BJ (cell line): ENCODE measurements at places on chromosomes 4 and X. TPM values are rescaled to one million over a fixed set of nuclear protein-coding genes. Genes with fewer than 3 reads are reported as not detected.
A peak's percentile ranks its signal among the peaks of the same experiment; 100 is the strongest.

Gene DEFB131A
- not detected in 2 replicates for polyA plus RNA-seq

Gene CYSLTR1
- not detected in 2 replicates for polyA plus RNA-seq

Gene WNK3
- 0.06 and 0.12 TPM in 2 replicates for polyA plus RNA-seq

Gene NAP1L3
- polyA plus RNA-seq = 0.52 and 0.83 TPM in 2 replicates

Gene LRRC66
- 0.21 and 0.28 TPM in 2 replicates for polyA plus RNA-seq

Gene CLCN5
- 1.3 and 2.4 TPM in 2 replicates for polyA plus RNA-seq

Gene HPGD
- not detected in 2 replicates for polyA plus RNA-seq

Gene ZNF157
- polyA plus RNA-seq = 0.02 TPM in 1 of 2 replicates, not detected in the other

DNA sequence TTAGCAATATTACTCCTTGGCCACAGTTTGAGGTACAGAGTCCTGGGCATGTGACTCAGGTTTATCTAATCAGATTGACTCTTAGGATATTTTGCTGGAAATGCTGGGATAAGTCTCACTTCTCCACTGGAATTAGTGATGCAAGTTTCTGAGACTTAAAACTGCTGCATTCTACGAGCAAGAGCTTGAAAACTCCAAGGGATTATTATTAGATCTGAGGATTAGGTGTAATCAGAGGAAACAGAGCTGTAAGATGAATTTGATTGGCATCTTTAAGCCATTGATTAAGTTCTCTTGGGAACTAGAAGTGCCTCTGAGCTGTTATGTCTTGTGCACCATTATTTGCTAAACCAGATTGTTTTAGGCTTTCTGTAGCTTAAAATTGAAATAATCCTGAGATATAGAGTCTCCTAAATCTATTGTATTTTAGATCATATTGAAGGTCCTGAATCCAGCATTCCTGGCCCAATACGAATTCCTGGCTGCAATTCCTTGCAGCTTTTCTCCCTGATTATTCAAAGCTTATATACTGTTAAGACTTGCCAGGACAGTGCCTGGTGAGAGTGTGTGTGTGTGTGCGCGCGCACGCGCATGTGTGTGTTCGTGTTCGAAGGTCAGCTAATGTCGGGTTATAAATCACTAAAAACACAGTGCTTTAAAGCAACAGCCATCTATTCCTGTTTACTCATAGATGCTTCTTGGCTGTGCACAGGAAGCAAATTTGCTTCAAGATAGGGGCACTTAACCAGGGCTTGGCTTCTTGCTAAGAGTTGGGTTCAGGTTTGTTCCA is 735.1 kb downstream of the STIM2 start:
- no peak for DNase-seq

DNA sequence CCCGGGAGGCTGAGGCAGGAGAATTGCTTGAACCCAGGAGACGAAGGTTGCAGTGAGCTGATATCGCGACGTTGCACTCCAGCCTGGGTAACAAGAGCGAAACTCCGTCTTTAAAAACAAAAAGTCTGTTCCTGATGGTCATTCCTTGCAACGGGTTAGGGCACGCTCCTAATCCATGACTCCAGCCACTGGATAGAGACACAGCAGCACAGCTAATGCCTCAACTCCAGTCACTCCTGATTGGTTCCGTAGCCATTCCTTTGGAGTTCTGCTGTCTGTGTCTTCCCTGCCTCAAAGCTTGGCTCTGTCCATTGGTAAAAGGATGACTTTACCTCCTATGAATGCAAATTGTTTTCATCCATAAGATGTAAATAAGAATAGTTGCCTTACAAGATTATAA is 44.3 kb upstream of the FAM9A start:
- no peak for DNase-seq

DNA sequence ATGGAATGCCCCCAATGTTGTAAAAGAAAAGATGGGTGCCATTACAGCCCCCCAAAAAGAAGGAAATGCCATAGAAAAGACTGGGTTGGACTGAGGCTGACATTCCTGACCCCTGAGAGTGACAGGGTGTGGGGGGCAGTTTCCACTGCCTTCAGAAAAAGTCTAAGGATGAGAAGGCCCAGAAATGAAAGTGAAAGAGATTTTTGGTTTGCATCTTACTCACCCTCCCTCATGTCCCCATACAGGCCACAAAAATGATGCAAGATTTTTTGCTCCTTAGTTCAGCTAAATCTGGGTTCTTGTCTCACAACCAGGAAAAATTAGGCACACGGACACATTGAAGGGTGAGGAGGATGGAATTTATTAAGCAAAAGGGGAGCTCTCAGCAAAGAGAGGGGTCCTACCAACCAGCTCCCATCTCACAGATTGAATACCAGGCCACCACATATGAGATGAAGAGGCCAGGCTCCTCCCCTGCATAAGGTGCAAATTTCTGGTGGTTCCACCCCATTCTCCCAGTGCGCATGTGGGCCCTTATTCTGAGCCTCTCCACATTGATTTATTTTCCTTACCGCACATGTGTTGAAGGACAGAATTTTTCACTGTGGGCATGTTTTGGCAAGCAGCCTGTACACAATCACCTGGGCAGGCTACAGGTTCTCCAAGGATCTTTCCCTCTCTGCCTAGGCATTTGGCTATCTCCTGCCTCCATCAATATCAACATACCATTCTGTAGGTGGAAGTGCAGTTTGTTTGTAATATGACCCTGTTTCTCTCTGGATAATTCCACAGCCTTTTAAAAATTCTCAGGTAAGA is 18.8 kb downstream of the PPP4R3C start:
- DNase-seq = no peak

DNA sequence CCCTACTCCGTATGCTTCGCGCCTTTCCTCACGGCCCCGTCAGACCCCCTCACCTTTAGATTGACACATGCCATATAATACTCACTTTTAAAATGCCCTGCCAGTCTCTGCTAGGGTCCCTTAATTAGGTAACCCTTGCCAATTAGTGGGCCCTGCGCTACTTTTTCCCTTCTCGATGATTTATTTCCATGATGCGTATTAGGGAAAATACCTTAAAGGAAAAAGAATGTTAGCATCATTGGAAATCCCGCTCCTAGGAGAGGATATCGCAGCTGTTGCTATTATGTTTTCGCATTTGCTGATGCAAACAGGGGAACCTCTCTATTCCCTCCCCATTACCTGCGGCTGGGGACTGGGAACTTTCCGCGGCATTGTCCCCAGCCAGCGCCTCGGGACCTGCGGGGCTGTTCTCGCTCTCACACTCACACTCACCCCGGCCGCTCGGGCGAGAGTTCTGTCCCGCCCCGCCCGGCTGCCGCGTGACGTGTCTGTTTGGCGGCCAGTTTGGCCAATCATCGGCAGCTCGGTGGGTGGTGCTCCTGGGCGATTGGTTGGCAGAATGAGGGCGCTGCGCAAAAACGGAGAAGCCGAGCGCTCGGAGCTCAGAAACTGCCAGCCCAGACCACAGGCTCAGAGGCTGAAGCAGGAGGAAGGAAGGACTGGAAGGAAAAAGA is at the start of gene PCDH10:
TSS of gene PCDH10 (plus strand) at position 605 of the 674 bp plus-strand sequence. CDS start 847 bp downstream, outside the sequence.
- peak; percentile 69 for DNase-seq

GRCh38 chr4:10872833-10873517 is 188.4 kb upstream of the CLNK start:
- no peak for DNase-seq

- DNase-seq = no peak
Observed at GRCh38 chr4:157223456-157223855, 2.9 kb downstream of the GRIA2 start.

DNA sequence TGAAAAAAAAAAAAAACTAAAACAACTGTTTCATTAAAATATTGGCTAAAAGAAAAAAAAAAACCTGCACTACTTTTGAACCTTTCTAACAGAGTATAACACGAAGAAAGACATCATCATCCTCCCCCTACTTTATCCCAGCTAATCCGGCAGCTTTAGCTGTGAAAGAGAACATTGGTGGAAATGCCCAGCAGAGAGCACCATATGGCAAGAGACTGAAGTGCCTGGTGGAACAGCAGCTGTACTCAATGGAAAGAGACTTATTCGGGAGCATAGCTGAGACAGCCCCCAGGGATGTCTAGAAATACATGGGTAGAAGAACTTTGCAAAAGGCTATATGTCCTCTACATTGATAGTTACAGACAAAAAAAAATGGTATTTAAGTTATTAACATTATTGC is 30.3 kb downstream of the STPG2 start:
- DNase-seq = no peak

DNA sequence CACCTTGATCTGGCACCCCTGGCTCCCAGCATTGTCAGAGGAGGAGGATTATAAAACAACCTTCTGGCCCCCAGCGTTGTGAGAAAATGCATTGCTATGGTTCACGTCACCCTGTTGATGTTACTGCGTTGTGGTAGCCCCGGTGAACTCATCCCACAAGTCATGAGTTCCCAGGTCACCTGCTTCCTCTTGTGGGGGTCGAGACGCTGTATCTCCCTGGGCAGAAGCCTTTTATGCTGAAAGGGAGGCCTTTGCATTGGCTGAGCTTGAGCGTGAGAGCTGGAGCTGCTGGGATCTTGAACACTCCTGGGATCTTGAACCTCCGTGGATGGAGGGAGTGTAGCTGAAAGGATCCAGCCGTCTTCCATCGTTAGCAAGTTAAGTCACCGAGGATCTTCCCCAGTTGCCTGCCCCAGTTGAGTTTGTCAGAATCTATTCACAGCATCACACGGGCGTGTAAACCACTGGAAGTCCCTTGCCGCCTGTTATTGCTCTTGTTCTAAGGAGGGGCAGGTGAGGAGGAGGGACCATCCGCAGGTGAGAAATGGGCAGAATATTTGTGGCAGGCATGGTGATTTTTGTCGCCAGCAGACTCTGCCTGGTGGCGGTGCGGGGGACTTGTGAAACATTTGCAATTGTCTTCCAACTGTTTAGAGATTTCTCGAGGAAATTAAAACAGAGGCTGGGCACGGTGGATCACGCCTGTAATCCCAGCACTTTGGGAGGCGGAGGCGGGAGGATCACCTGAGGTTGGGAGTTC is 299.9 kb downstream of the ASMT start:
- no peak for DNase-seq

DNA sequence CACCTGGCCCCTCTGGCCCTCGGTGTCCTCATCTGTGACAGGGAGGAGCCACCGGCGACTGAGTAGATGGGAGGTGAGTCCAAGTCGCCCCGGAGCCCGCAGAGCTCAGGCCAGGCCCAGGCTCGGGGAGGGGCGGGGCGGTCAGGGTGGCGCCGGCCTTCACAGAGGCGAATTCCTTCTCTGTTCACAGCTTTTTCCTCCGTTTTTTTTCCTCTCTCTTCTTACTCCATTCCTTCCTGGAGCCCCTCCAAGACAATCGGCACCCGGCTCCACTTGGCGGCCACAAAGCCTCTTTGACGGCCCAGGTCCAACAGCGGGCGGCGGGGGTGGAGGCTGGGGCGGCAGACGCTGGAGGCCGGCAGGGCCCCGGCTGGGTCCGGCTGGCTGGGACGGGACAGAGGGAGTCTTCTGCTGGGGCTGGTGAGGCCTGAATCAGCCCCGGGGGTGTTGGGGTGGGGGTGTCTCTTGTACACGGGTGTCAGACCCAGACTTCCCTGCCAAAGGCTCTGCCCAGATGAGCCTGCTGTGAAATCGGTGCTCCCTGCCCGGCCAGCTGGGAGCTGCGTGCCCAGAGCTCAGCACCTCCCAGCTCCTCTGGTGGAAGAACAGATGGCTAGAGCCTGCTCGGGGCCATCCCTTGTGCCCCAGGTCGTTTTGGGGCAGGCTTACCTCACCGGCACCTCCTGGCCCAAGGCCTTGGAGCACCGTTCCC is 22.6 kb downstream of the FGFRL1 start:
- no peak for DNase-seq

DNA sequence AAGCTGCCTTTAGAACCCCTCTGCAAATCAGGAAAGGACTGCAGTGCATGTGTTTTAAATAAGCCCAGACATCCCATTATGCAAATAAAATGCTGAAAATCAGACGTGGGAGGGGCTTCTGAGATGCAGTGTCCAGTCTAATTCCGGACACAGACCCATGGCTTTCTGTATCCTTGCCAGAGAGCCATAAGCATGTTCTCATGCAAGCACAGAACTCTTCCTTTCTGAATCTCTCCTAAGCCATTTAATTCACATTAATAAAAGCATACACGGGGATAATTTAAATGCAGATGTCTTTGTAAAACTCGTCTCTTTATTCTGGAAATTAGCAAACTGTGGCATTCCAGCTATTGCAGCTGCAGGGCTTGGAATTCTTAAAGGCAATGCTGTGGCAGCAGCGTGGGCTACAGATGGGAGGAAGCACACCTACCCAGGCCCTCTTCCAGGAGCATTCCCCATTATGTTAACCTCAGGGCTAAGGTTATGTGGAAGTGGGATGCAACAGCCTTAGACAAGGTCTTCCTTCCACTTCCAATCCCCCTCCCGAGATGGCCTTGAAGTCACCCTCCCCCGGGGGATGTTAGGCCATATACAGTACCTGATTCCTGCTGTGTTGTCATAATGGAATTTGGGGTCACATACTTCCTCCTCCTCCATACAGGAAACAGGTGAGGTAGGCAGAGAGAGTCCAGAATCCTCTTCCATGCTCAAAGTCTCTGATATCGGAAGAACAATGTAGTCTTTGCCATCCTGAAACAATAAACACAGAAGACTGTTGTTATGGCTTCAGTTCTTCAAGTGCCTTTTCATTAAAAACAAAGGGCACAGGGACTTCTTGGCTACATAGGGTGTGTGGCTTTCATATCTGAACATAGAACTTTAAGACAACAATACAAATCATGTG is 38.1 kb downstream of the KDR start:
- no peak for DNase-seq

DNA sequence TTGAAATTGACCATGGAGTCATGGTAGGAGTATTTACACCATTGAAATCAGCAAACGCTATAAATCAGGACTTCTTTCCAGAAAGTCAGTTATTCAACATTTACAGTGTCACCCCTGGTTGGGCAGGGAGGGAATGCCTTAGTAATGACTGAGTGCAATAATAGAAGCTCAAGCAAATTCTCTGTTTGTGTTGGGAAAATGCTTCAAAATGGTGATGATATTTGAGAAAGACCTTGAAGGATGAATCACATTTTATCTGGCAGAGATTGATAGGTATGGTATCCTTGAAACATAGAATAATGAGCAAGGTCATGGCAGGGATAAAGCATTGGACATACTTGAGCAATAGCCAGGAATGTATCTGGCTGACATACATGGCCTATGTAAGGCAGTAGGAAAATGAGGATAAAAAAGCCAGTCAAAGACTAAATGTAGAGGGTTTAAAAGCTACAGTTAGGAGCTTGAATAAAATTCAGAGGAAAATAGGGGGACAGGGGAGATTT is 248.7 kb downstream of the FMR1NB start:
- DNase-seq = no peak

GRCh38 chrX:57137501-57137900 is 304 bp upstream of the SPIN2A start:
- DNase-seq = no peak

DNA sequence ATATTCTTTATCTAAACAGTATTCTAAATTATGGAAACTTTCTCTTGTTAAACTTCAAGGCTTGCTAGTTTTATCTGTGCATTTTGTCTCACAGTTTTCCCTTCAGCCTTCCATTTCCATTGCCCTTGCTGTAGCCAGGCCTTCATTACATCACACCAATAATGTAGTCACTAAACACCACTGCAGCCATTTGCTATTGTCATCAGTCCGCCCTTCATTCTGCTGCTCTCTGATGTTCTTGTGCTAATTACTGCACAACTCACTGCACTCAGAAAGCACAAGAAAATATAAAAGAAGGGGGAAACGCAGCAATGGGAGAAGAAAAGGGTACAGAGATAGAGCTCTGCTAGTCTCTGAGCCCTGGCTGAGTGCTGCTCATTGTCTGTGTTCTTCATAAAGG is 239.6 kb upstream of the FSTL5 start:
- no peak for DNase-seq

GRCh38 chr4:174716986-174717770 is 111.9 kb downstream of the GLRA3 start:
- DNase-seq = no peak

- no peak for DNase-seq
Observed at GRCh38 chr4:168570466-168570865, 73.6 kb downstream of the PALLD start.
